ENCODE measurements at places on chromosomes 1 and 21.

DNA sequence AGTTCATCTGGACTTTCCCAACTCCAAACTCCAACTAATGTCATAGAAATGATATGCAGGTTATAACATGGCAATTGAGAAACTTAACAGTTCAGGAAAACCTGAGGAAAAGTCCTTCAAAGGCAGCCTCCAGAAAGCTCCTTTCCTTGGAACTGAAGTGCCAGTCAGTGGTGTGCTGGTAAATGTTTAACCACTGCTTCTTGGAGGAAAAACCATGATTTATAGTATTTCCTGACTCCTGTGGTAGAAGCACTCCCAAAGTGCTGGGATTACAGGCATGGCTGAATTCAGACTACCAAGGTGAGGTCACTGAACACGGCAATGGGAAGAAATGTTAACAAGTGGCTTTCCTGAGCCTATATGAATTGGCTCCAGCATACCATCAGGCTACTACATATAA, 26.7 kb upstream of the ZNHIT6 start:
- DNase-seq, result no peak

DNA sequence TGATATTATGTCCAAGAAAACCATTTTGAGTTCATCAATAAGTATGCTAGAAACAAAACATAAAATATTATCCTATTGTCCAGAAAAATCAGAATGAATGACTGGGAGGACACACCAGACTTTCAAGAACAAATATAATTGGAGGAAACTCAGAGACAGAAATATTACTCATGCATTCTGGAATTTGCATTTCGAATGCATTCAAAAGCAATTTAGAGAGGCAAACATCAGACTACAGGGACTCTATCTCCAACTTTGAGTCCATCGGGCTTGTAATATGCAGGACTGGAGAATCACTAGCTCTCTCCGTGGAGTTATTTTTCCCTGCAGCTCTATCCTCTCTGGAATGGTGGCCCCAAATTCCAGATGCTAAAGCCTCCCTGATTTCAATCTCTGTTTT, 161.8 kb downstream of the CDC42BPA start:
- no peak for DNase-seq

GRCh38 chr1:11354893-11355553, 82.0 kb downstream of the UBIAD1 start:
- no peak for DNase-seq

DNA sequence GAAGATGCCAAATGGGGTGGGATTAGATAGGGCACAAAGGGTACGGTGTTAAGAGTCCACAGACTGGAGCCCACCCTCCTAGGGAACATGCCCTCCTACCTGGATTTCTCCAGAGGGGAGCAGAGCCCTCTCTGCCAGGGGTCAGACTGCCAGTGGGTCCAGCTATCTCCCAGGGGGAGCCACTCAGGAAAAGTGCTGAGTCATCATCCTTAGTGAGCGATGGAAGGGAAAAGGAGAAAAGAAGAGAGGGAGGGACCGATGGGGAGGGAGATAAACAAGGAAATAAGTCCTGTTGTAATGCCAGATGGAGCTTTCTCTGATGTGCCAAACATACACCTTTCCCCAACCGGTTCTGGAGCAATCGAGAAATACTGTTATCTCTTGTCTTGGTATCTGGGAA, 30.4 kb upstream of the CYP4B1 start:
- no peak for DNase-seq

- DNase-seq, result no peak
Observed at GRCh38 chr1:229860926-229861325, 206.1 kb upstream of the GALNT2 start.

- no peak for DNase-seq
Observed at GRCh38 chr1:15702722-15703550, 18.8 kb downstream of the PLEKHM2 start.
